ENCODE measurements at places on chromosomes 3 and 15.
A peak's percentile ranks its signal among the peaks of the same experiment; 100 is the strongest.

GRCh38 chr15:94584833-94585244 lies 353.5 kb downstream of the MCTP2 start:
- DNase-seq = peak; percentile 23

DNA sequence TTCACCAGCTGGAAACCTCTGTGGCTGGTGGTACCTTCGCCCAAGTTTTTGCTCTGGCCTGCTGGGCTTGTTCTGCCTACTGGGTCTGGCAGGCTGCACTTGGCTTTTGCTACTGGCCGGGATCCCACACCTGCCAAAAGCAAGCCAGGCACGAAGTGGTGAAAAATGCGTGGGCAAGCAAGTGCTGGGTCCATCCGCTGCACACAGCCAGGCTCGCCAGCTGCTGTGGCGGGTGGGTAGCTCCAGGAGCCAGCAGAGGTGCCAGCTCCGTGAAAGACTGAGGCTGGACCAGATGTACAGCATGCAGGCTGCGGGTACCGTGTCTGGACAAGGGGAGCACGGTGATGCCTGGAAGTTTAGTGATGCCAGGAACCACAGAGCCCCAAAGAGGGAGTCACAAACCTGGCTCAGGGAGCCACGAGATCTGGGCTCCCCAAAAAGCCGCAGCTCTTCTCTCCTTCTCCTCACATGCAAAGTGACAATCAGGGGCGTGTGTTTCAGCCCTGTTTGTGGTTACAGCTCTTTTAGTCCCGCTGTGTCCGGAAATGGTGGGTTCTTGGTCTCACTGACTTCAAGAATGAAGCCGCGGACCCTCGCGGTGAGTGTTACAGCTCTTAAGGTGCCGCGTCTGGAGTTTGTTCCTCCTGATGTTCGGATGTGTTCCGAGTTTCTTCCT lies 1455.6 kb upstream of the GBE1 start:
- no peak for DNase-seq

DNA sequence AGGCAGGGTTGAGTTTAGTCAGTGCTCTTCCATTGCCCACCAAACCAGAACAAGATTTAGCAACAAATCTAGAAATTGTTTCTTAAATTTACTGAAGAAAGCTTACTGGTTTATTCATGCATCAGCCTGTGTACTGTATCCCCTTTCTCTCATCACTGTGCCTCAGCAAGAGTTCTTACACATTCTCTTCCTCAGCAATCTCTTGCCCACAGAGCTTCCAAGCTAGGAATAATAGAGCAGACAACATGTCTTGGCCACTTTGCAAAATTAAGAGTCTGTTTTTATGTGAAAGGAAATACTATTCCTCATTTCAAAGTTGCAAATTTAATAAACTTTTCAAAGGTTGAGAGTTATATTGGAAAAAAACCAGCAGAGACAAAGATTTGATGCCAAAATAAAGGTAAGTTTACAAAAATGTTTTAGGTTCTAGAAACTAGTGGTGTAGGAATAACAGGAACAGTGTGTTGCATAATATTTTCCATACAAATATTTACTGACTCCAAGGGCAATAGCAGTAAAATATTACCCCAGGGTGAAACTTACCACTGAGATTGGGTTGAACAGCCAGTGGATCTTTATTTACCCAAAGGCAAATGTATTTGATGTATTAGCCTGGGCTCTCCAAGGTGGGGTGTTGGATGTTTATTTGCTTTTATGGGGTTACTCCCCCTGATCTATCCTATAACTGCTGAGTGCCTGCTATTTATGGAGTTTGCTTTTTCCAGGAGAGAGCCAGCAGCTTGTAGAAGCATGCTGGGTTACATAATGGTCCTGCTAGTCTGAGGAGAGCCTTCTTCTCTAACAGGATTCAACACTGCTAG lies 276.7 kb downstream of the ADAMTSL3 start:
- DNase-seq = no peak

DNA sequence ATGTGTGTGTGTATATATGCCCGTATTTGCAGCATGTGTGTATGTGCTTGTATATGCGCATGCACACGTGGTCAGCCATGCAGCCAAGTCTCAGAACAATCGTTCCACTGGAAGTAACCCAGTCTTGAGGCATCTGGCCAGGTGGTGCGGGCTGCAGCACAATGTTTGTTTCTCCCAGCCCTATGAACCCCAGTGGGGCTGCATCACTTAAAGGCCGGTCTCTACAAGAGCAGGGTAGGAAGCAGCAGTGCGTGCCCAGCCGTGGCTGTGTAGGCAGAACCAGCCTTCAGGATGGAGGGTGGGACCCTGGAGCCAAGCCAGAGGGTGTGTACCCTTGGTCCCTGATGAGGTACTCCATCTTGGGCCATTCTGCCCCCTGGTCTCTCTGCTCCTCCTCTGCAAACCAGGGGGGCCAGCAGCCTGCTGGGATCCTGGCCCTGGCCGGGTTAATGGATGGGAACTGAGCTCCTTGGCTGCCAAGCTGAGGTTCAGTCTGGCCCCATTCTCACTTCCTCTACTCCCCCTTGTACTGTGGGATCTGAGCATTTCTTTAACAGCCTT lies 11.8 kb downstream of the KLF13 start:
- no peak for DNase-seq

GRCh38 chr15:77507911-77508310 lies 87.2 kb downstream of the HMG20A start:
- peak; percentile 67 for DNase-seq

DNA sequence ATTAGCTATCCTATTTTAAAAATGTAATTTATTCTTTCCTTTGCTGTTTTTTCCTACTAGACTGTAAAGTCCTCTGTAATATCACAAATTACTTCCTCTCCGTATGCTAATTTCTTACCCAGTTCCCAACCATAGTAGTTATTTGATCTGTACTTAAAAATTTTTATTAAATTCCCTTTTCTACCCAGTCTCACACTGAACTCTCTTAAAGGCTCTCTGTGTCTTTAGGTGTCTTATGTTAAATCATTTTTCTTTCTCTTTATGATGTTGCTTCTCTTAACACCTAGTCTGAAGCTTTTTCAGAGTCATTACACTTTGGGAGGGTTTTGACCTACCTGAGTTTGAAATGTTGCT lies 378.6 kb downstream of the NSUN3 start:
- no peak for DNase-seq

GRCh38 chr15:68326711-68327354 lies 49.3 kb downstream of the FEM1B start:
- DNase-seq = no peak

Data from astrocyte (in vitro differentiated cells and primary cell).